HT-29 (cell line): ENCODE measurements at places on chromosomes 4 and X.
A peak's percentile ranks its signal among the peaks of the same experiment; 100 is the strongest.

DNA sequence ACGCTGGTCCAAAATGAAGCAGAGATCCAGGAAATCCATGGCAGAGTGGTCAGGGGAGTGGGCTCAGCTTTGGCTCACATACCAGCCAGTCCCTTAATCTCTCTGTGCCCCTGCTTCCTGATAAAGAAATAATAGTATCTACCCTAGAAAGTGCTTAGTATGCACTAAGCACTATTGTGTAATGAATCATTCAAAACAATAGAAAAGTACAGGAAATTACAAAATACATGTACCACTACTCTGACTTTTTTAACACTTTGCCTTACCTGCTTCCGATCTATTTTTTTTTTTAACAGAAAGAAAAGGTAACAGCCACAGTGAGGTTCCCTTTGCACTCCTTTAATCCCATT lies 49.9 kb downstream of the TBC1D9 start:
- DNase-seq = no peak

DNA sequence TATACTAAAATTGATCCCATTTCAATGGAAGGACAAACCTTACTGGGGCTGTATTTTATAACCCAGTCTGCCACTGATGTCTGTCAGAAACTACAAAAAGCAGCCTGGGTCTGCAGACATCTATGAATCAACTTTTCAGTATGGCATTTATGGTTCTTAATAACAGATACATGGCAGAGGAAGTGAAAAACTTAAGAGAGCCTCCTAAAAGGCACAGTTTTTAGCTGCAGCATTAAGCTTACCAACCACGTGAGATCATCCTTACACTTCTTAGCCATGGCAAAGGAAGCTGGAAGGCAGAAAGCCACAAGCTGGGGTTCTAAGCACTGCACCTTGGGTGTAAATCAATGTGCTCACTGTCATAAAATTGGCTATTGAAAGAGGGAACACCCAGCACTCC lies 16.6 kb upstream of the UGT2B17 start:
- no peak for DNase-seq

GRCh38 chr4:182147391-182147790 lies 95.8 kb upstream of the TENM3 start:
- no peak for DNase-seq

- no peak for DNase-seq
Observed at GRCh38 chr4:141870152-141870551, 233.8 kb downstream of the IL15 start.

GRCh38 chrX:71210816-71211215 lies 12.2 kb upstream of the GJB1 start:
- no peak for DNase-seq

DNA sequence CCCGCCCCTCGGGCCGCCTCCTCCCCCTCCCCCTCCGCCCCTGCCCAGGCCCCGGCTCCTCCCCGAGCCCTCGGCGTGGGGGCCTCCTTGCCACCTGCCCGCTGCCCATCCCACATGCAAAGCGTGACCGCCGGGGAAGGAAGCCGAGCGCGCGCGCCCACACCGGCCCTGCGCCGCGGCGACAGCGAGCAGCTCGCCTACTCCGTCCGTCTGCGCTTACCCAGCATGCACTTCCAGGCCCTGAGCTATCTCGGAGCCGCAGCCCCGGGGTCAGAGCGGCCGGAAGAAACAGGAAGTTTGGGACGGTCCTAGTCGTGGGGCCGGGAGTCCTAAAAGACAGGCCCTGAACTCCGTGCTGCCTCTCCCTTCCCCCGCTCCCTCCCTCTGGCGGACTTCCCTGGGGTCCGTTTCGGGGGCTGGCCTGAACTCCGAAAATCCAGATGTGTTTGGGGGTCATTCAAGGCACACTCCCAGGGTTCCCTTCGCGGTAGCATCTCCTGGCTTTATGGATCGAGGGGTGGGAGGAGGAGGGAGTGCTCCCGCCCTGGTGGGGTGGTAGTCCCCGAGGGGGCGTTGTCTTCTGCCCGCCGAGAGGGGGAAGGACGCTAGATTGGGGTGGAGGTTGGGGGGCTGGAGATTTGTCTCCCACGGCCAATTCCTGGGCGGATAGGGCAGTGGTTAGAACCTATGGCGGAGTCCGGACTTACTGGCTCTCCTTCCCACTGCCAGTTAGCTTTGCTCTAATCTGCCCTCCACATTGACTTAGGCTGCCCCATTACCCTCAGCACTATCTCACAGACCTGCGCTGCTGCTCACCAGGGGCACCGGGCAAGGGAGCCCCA lies 25.0 kb upstream of the BCORL1 start:
- DNase-seq = peak; percentile 33

- DNase-seq = no peak
Observed at GRCh38 chr4:11615601-11616000, 186.9 kb upstream of the HS3ST1 start.

GRCh38 chr4:88352062-88352740 lies 26.5 kb upstream of the HERC6 start:
- DNase-seq = peak; percentile 39

GRCh38 chr4:23022032-23022431 lies 329.3 kb downstream of the GBA3 start:
- DNase-seq = no peak

GRCh38 chrX:2679534-2680485 lies 11.3 kb upstream of the CD99 start:
- no peak for DNase-seq
